ENCODE measurements at places on chromosomes 6 and 20.

DNA sequence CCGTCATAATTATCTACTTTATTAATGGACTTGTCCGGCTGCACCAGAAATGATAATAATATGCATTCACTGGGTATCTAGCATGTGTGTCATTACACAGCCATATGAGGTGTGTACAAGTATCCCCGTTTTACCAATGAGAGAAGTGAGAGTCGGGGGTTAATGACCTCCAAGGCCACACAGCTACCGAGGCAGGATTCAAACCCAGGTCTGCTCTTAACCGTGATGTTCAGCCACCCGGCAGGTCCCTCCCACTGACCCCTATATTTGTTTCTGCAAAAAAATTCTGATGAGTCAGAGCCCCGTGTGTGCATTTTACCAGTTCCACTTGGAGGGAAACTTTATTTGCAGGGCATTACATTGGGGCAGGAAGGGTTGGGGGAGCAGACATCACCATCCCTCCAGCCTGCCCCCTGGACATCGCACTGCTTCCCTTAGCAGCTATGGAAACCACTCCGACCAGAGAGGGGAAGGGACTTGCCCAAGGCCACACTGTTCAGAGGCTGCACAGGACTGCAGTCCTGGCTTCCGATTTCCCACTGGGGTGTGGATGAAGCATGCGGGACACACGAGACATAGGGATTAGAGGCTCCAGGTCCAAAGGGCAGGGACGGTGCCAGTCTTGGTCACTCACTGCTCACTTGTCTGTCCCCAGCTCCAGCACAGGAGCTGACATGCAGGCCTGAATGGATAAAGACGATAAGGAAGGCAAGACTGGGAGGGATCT, 10.1 kb upstream of the SRC start:
- no peak for DNase-seq

GRCh38 chr20:50138120-50138478, 15.4 kb downstream of the PEDS1 start:
- no peak for DNase-seq

- DNase-seq, result no peak
These were observed 559.4 kb downstream of the COL12A1 start for GRCh38 chr6:74646461-74646860.

GRCh38 chr20:63321148-63321831, 28.3 kb downstream of the COL20A1 start:
- no peak for DNase-seq

DNA sequence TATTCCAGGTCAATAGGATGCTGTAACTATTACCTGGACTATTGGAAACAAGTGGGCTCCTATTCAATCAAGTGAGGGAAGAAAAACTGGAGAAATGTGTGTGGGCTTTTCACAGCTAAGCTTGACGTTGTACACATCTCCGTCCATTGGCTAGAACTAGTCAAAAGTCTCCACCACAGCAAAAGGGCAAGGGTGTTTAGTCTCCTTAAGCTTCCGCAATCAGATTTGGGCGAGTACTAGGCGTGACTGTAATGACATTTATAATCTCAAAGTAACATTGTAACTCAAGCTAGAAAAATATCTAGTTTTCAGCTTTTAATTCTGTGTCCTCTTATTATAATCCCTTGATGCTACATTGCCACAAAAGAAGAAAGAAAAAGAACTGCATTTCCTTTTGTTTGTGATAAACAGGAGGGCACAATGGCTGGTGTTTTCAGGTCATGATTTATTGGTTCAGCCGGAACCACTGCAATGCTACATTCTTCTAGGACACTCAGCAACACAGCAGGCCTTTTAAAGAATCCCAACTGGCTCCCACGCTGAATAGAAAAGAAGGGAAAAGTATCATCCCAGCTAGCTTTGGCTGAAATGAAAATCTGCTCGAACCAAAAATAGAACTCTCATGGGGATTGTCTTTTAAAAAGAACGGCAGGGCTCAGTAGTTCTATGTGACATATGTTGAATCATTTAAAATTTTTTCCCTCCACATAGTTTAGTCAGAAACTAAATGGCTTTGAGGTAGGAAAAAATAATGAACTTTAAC, 387.7 kb downstream of the BTBD3 start:
- no peak for DNase-seq

DNA sequence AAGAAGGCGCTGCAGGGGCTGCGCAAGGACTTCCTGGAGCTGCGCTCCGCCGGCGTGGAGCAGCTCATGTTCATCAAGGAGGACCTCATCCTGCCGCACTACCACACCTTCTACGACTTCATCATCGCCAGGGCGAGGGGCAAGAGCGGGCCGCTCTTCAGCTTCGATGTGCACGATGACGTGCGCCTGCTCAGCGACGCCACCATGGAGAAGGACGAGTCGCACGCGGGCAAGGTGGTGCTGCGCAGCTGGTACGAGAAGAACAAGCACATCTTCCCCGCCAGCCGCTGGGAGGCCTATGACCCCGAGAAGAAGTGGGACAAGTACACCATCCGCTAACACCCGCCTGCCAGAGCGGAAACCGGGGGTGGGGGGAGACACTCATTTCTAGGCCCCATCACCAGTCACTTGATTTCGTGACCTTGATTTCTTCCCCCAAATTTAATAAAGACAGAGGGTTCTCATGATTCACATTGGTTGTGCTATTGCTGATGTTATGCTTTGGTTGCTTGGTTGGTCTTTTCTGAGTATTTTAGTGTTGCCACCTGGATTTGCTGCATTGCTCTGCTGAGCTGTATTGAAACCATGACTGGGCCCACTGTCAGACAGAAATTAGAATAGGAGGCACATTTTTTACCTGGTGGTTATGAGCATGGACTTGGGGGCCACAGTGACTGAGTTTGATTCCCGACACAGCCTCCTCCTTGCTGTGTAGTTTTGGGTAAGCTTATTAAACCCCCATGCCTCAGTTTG, 1.5 kb downstream of the FAM50B start:
- no peak for DNase-seq

DNA sequence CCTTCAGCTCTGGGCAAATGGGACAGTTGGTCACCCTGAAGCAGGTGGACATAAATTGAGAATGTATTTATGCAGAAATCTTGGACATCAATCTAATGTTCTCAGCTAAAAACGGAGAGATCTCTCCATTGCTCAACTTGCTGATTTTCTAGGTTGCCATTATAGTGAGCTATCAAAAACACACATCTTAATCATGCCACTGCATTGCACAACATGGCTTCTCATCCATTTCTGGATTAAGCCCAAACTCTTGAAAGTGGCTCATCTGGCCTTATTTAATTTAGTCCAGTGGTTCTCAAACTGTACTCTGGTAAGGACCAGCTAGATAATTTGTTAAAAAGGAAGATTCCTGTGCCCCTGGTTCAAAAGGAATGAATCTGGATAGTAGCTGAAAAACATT, 324.9 kb upstream of the CITED2 start:
- peak; percentile 61 for DNase-seq
